Activated T-cell treated with anti-CD3 and anti-CD28 coated beads, Interleukin-2, amount 50 U/mL, for 24 hours (primary cell): ENCODE measurements at places on chromosomes 12 and 14.
A peak's percentile ranks its signal among the peaks of the same experiment; 100 is the strongest.

- DNase-seq, result no peak
These were observed 34.0 kb downstream of the KITLG start for GRCh38 chr12:88546226-88546625.

GRCh38 chr12:80778005-80778541 is 61.4 kb downstream of the MYF5 start:
- no peak for DNase-seq

GRCh38 chr12:88272456-88272855 is 130.3 kb downstream of the TMTC3 start:
- no peak for DNase-seq

DNA sequence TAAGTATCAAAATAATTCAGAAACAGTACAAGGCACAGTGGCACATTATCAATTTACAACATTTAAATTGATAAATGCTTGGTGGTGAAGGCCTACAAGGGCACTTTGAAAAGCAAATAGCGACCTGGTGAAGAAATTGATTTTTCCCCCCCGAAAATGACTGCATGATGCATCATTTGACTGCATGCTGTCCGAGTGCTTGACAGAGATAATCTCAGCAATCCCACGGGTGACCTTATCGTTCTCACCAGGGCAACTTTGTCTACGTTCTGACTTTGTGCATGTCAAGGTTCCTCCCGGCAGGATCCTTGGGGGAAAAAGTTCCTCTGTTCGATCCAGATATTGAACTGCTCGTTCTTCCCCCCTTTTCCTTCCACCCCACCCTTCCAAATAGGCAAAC is 384.8 kb downstream of the EGLN3 start:
- DNase-seq, result no peak

DNA sequence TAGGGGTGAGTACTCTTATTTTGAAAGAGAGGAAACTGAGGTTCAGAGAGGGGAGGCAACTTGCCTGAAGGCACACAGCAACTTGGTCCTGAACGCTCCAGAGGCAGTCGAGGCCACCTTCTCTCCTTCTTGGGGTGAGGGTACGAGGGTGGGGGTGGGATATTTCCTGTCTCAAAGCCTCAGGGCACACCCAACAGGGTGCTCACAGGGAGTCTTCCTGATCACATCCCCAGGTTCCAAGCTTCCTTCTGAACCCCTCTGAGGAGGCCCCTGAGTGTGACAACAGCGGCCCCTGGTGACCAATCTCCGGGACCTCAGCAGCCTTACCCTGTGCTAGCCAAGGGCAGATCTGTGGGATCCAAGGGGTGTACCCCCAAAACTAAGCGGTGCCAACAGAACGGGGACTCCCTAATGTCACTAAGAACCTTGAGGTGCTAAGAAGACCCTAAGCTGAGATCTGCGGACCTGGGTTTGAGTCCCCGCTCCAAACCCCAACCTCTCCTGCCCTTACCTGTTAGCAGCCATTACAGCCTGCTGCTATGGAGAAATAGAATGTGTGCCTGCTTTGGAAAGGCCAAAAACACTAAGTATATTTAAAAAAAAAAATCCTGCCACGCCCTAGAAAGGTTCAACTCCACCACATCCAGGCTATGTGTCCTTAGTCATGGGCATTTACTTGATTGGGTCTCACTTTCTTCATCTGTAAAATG is 57.9 kb downstream of the TRPV4 start:
- DNase-seq, result peak; percentile 82

DNA sequence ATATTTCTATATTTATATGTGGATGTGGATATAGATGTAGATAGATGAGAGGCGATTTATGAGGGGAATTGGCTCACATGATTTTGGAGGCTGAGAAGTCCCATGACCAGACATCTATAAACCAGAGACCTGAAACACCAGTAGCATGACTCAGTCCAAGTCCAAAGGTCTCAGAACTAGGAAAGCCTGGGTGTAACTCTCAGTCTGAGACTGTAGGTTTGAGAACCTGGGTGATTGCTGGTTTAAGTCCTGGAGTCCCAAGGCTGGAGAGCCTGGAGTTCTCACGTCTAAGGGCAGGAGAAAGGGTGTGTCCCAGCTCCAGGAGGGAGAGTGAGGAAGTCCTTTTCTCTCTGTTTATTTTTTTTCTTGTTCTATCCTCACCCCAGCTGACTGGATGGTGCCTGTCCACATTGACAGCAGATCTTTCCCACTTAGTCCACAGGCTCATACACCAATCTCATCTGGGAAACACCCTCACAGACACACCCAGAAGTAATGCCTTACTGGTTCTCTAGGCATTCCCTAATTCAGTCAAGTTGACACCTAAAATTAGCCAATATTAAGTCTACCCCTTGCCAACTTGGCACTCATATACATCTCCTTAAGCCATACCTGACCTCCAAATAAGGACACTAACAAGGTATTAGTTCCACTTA is 45.4 kb downstream of the EMP1 start:
- no peak for DNase-seq

DNA sequence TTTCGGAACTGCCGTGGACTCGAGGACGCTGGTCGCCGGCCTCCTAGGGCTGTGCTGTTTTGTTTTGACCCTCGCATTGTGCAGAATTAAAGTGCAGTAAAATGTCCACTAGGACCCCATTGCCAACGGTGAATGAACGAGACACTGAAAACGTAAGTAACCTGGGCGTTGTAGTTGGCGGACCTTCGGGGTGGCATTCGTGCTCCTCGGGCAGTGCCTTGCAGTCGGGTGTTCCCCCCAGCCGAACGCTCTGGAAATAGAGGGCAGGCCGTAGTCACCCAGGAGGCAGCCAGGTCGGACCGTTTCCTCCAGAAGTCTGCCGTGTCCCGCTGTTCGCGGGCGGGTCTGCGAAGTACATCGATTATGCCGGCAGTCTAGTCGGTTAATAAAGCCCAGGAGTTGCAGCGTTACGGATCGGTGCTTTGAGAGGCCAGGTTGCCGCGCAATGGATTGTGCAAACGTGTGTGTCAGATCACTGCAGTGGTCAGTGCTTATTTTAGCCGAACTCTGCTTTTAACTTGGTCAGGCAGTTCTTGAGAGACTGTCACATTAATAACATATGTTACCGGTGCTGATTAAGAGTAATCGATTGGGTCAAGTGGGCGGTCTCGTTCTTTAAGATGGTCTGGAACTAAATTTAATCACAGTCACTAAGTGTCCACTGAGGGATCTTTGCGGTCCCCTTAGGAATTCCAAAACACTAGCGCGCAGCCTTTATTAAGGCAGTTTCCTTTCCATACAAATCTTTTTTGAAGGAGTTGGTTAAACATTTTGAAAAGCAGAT is 906 bp downstream of the MARK3 start:
- DNase-seq, result peak; percentile 60

GRCh38 chr12:12442548-12443071 is 85.7 kb downstream of the BORCS5 start:
- peak; percentile 37 for DNase-seq

- no peak for DNase-seq
These were observed 19.2 kb downstream of the INTS13 start for GRCh38 chr12:26918321-26919215.

DNA sequence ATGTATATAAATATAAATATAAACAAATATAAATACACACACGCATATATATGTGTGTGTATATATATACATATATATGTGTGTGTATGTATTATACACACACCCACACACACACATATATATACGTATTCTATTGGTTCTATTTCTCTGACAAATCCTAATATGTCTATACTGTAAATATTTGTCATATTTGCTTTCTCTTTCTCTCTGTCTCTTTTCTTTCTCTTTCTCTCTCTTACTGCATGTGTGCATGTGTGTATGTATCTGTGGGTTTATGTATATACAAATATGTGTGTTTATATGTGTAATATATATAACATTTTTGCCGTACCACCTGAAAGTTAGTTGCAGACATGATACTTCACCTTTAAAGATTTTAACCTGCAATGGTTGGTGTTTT is 174.2 kb upstream of the PLEKHG7 start:
- no peak for DNase-seq

DNA sequence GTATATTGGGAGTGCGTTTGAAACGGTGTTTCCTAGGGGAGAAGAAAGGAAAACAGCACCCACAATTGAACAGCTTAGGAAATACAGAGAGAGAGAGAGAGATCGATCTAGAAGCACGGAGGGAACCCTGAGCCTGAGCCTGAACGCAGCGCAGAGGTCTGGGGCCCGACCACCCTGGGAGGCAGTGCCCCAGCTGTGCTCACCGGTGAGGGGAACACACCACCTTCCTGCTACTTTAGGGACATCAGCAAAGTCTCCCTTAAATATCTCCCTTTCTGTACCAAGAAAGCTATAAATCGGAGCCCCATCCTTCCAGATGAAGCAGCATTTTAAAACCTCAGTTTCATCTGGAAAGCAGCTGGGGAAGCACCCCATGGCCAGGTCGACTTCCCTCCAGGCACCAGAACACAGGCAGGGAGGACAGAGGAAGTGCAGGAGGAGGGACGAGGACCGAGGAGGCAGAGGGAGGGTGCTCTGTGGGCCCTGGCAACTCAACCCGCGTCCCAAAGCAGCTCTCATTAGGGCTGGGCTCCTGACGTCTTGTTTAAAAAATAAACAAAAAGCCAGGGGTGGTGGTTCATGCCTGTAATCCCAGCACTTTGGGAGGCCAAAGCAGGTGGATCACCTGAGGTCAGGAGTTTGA is 12.2 kb downstream of the RIMBP2 start:
- DNase-seq, result no peak

DNA sequence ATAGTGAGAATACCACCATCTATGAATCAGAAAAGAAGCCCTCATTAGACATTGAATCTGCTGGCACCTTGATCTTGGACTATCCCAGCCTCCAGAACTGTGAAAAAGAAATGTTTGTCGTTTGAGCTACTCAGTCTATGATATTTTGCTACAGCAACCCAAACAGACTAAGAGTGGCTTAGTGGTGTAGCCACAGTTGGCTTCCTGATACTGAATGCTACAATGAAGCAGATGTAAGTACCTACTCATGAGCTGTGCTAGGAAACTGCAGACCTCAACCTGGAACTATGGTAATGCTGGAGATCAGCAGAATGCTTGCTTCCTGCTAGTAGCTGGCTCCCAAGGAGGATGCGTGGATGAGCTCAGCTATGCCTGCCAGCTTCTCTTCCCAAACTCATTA is 268.6 kb upstream of the CRY1 start:
- DNase-seq, result no peak

DNA sequence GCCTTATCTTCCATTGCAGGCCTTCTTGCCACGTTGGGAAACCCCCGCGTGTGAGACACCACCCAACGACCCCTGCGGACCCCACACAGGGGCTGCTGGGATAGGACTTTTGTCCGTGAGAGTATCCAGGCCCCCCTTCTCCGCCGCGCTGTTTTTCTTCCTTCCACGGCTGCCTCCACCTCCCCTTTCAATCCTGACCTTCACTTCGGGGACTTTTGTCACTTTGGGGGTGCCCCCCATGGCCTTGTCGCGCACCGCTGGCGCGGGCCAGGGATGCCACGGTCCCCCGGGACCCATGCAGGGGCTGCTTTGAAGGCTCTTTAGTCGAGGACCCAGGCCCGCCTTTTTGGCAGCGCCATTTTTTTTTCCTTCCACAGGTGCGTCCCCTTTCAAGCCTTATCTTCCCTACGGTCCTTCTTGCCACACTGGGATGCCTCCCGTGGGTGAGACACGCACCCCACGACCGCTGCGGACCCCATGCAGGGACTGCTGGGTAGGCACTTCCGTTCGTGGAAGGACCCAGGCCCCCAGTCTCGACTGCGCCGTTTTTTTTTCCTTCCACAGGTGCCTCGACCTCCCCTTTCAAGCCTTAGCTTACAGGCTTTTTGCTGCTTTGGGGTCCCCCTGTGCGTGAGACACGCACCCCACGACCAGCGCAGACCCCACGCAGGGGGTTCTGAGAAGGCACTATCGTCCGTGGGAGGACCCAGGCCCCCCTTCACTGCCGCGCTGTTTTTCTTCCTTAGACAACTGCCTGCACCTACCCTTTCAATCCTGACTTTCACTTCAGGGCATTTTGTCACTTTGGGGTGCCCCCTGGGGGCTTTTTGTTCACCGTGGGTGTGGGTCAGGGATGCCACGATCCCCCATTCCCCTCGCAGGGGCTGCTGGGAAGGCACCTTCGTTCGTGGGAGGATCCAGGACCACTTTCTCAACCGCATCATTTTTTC is 267.4 kb downstream of the ALG10 start:
- peak; percentile 11 for DNase-seq

DNA sequence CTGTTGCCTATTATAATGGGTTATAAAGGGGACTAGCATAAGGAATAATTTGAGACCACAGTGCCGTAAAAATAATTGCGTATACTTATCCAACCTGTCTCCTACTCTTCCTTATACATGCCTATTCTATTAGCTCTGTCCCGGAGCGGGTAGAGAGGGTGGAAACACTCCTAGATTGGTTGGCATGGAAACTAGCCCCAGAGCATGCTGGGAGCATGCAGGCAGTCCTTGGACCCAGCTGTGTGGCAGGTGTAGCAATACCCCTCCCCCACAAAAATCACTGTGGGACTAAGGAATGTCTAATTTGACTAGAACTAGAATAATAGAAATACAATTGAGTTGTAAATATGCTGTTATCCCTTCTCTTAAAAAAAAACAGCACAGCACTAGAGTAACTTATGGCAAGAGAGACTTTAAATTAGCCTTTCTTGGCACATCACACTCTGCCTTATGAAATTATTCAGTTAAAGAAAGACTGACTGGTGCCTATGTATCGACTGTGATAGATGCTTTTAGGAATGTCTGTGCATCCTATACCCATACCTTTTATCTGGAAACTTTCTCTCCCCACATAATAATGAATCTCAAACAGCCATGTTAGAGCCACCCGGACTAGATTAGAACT is 244.0 kb upstream of the DAAM1 start:
- no peak for DNase-seq

DNA sequence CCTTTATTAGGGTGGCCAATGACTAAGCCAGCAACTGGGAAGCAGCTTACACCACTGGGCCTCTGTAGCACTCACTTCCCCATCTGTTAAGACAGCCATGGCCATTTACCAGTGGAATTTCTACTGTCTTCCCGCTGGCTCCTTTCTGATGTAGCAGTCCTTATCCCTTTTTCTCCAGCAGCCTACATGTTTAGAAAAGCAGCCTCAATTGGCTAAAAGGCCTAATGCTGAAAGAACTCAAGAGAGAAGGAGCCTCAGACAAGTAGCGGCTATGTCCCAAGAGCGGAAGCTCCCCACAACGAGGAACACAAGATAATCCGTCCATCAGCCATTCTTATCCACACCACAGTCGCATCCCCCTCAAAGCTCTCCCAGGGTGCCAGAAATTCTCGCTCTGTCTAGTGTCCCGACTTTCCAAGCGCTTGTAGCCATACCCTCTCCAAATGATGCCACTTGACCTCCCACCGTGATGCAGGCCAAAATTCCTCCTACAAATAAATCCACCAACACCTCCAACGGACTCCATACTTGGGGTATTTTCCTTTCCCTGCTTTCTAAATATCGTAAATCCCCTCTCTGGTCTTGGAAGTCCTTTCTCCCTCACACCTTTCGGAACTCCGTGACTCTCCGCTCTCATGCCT is 624 bp downstream of the M6PR start:
- DNase-seq, result peak; percentile 41

DNA sequence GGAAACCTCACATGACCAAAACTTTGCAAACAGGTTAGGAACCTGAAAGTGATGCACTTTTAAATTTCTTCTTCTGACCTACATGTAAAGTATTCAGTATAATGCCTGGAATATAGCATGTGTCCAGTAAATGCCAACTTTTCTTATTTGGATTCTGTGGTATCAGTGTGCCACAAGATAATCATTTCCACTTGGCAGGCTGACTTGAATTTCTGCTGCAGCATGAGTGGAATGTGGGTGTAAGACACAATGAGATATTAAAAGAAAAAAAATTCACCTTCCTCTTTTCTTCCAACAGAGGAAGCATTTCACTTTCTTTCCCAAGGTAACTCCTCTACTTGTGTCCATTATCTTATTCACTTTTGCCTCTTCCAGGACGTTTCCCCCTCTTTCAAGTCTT is 141.9 kb upstream of the PRKD1 start:
- no peak for DNase-seq
